ENCODE measurements at places on chromosomes 2 and 18.

GRCh38 chr2:38886063-38886462 lies 3.6 kb upstream of the ARHGEF33 start:
- DNase-seq, result no peak

DNA sequence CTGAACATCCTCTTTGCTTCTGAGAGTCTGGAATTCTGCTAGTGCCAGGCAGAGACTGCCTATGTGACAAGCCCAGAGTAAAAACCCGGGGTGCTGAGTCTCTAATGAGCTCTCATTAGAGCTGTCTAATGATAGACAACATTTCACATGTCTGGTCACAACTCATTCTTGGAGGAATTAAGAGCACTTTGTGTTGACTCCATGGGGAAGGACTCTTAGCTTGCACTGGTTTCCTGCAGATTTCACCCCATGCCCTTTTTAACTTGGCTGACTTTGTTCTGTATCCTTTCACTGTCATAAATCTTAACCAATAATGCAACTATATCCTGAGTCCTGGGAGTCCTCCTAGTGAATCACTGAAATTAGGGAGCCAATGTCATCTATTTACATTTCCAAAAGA lies 33.5 kb downstream of the FBXO15 start:
- DNase-seq, result no peak

GRCh38 chr2:25954199-25954752 lies 28.0 kb downstream of the KIF3C start:
- no peak for DNase-seq

- no peak for DNase-seq
Observed at GRCh38 chr2:154133823-154134222, 262.1 kb downstream of the GALNT13 start.

DNA sequence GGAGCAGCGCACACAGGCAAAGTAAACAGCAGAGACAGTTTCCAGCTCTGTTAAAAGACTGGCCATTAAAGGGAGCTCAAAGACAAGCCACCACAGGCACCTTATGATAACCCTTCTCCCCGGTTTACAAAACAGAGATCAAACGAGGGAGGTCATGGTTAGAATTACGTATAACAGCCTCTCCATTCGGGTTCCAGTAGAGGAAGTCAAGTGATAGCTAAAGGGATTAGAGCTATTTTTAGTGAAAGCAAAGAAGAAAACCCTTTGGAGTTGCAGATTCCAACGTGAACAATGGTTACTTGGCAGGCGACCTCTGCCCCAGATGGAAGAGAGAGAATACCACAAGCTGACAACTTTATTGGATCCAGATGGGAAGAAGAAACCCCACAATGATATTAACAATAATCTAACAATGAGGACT lies 31.2 kb upstream of the EDAR start:
- DNase-seq, result no peak

- no peak for DNase-seq
Observed at GRCh38 chr2:116057538-116057937, 1615.1 kb downstream of the DPP10 start.

- no peak for DNase-seq
Observed at GRCh38 chr2:63580651-63581297, 7.5 kb downstream of the WDPCP start.

DNA sequence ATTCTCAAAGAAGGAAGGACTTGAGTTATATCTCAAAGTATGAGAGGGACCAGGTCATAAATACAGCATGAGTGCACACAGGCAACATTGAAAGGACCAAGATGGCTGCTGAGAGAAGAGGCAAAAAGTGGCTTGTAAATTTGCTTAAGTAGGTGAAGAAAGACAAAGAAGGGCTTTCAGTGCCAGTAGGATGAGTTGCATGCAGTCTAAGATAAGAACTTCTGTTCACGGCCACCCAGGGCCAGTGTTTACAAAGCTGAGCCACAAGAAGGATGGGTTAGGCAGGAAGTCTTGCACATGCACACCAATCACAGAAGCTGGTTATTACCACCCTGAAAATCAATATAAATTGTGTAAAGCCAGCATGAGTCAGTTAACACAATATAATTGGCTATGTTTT lies 3.1 kb upstream of the ABCB11 start:
- no peak for DNase-seq

DNA sequence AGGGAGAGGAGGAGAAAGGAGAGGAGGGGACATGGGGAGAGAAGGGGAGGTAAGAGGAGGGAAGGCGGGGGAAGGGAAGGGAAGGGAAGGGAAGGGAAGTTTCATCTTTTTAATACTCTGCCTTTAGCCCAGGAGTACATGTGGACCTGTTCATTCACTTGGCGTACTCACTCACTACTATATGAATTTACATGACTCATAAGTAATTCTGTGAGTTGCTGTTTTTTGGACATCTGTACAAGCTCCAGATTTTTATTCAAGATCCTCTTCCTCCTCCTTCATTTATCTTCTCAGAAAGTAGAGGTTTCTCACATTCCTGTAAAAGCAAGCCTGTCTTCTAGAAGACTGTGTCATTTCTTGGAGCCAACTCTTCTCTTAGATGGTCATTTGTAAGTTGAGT lies 84.6 kb downstream of the RDH14 start:
- no peak for DNase-seq

DNA sequence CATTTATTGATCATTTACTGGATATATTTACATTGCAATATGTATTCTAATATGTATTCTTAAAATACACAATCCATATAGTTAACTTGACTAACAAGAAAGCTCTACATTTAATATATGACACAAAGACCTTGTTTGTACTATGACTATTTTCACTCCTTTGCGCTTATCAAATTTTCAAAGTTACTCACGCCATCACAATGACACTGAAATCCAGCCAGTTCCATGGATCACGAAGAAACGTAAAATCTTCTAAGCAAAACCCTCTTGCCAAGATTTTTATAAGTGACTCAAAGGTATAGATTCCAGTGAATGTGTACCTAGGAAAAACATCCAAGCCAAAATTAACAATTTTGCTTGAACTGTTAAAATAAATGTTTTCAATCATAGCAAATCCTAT lies 39.6 kb downstream of the SCN3A start:
- DNase-seq, result no peak

DNA sequence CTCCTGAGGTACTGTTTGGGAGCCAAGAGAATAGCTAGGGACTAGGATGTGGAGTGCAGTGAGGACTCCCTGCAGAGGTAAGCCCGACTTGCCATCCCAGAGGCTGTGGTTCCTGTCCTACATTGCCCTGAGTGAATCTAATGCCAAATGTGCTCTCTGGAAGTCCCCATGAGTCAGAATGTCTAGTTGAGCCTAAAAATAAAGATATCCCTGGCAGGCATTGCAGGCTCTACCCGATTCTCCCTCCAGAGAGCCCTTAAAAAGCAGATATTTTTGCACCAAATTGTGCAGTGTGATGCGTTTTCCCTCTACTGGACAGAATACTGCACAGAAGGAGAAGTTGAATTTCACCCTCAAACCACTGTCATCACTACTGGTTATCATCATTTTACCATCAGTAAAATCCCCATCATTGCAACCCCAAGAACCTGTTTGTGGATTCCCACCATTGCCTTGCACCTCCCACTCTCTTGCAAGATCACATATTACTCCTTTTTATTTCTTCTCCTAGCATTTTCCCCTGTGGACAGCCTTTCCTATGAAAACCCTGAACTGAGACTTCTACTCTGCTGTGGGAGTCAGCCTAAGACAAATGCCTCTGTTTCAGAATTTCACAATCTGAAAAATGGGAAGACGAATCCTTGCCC lies 98.0 kb downstream of the MARCHF4 start:
- DNase-seq, result no peak

GRCh38 chr2:190099890-190100697 lies 37.6 kb upstream of the MSTN start:
- no peak for DNase-seq

DNA sequence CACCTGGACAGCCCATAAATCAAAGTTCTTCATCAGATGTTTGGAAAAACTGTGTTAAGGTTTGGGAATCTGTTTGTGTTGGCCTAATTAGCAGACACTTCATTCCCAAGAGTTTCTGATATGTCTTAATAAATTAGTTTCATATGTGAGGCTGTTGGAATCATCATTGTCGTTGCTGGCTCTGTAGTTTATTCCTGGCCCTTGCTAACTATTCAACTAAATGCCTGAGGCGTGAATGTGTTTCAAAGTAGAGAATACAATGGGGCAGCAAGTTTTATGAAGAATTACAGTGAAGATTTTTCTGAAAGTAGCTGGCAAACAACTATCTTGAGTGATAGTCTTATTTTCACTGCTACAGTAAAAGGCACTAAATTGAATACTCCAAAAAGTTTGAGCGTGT lies 141.1 kb downstream of the PARD3B start:
- DNase-seq, result no peak

- DNase-seq, result no peak
Observed at GRCh38 chr2:239053801-239054503, 206.1 kb downstream of the TWIST2 start.

GRCh38 chr2:15399241-15399640 lies 161.9 kb downstream of the NBAS start:
- no peak for DNase-seq

DNA sequence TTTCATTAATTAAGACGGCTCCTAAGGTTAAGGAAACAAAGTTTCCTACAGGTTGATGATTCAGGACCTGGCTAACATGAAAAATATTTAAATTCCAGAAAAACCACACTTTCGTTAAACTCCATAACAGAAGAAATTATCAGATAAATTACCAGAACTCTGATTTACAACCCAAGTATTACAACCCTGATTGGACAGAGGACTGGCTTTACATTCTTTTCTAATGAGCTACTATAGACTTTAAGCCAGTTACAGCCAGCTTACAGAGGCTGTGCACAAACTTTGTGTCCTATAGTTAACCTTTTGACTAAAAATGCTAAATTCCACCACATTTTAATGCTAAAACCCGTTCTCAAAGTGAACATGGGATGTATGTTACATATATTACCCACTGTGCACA lies 458.6 kb downstream of the KCNJ3 start:
- no peak for DNase-seq

DNA sequence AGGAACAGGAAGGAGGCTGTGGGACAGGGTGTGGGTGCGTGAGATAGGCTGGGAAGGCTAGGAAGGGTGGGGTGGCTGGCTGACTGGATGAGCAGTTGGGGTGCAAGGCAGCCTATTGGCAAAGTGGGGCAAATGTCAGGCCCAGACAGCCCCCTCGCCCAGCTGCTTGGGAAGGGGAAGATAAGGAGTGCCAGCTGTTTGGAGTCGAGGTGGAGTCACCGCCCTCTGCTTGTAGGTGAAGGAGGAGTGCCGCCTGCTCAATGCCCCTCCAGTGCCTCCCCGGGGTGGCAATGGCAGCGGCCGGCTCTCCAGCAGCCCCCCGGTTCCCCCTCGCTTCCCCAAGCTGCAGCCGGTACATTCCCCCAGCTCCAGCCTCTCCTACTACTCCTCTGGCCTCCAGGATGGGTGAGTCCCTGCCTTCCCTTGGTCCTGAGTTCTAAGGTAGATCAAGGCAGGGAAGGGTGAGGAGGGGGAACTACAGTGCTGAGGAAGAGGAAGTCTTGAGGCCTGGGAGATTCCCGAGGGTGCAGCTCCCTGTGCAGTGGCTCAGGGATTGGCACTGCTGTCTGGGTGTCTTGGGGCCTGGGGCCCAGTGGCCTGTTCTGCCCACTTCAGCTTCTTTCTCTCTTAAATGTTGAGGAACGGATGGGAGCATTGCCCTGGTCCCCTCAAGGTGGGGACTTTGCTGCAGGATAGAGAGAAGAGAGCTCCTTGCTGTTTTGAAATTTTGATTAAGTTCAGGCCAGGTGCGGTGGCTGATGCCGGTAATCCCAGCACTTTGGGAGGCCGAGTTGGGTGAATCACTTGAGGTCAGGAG lies 13.3 kb downstream of the GAREM2 start:
- DNase-seq, result no peak

- DNase-seq, result no peak
Observed at GRCh38 chr2:109155553-109156451, 26.8 kb downstream of the SH3RF3 start.

DNA sequence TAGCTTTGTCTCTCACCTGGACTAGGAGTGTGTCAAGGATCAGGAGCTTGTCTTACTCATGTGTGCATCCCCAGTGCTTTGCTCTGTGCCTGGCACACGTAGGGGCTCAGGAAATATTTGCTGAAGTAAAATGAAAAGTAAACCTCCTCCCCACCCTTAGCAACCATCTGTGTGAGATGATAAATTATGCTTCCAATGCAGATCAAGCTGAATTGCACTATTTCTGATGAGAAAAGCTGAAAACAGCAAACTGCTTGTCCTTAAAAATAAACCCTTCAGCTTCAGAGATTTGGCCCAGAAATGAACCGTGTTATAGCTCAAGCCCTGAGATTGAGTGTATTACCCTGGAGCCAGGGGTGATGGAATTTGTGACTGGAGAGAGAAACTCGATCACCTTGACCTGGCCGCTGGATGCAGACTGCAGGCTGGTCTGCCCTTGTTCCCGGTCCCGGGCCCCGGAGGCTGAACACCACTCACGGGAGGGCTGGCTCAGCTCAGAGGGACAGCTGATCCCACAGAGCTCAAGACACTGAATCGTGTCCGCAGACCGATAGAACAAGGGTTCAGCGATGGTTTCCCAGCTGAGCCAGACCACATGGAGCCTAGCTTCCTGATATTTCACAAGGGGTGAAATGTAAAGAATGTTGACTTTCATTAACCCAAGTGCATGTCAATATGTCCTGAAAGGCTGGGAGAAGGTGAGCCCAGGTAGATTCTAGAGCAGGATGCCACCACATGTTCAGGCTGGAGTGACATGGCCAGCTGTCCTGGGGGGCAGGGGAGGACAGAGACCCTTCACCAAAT lies 50.5 kb downstream of the DDX1 start:
- DNase-seq, result no peak

DNA sequence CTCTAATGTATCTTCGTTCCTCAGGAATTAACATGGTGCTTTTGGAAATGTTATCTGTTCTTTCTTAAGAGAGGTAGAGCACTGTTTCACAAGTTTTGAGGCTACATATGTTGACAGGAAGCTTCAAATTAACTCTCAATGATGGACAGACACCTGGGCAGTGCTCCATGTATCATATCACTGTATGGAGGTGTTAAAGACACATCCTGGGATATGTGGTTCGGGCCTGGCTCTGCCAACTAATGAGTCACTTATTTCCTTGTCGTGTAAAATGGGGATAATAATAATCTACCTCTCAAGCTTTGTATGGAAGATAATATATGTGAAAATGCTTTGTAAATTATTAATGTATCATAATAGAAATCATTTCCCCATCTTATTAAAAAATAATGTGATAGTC lies 90.2 kb downstream of the PARD3B start:
- DNase-seq, result no peak

- DNase-seq, result peak; percentile 37
Observed at GRCh38 chr2:28356095-28356911, 36.4 kb upstream of the FOSL2 start.

DNA sequence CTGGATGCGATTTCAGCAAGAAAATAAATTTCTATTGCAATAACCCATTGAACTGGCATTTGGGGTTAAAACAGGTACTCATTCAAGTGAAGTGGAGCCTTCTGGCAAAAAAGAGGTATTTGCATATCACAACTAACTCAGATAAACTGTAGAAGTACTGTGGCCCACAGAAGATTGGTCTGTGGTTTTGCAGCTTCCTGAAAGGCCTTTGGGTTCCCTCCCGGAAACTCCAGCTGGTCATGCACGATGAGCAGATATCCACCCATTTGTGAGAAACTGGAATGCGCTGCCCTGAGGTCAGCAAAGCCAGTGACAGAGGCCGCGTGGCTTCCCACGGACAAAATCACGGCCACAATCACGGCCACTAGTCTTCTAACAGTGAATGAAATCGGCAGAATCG lies 106.3 kb downstream of the EPHA4 start:
- DNase-seq, result no peak
